ENCODE measurements at places on chromosomes 7 and 10.

DNA sequence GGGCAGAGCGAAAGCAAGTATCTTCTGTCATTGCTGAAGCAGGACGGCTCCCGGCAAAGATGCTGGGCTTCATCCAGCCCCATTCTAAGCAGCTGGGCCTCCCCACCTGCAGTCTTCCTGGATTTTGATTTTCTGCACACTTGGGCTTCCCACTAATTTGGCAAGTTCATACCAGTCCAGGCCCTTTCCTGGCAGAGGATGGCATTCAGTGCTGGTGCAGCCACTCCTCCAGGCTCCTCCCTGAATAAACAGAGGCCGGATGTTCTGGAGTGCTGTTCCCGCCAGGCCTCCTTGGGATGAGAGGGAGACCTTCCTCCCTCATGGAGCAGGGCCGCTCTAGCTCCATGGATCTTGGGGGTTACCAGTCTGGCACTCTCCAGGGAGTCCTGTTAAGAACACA is 3.4 kb downstream of the BAG3 start:
- DNase-seq: no peak

DNA sequence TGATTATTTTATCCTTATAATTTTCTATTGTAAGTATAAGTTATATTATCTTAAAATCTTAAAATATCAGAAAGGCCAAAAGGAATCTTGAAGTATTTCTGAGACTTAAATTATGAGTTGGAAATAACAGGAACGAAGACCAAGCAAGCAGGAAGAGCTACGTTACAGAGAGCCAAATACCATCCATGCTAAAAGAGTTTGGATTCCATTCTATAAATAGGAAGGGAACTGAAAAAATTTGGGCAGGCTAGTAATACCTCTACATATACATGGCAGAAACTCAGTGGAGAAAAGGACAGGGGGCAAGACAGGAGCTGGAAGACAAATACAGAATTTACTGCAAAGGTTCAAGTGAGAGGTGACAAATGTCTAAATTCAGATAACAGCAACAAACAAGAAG is 16.7 kb downstream of the ITGB1 start:
- DNase-seq: no peak

DNA sequence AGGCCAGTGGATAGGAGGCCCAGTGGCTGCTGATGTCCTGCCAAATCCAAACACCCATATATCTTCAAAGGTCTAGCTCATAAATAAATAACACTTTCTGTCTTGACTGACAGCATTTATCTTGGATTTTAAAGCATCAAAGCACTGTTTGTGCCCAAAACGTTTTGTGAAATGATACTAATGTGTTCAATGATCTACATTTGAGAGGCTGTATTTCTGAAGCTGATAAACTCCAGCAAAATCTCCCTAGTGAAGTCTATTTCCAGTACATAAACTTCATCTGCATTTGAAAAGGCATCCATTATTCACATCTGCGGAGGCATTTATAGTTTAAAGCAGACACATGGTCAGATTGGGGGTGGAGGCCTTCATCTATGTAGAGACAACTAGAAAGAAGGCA is 276.3 kb downstream of the HPSE2 start:
- DNase-seq: no peak

DNA sequence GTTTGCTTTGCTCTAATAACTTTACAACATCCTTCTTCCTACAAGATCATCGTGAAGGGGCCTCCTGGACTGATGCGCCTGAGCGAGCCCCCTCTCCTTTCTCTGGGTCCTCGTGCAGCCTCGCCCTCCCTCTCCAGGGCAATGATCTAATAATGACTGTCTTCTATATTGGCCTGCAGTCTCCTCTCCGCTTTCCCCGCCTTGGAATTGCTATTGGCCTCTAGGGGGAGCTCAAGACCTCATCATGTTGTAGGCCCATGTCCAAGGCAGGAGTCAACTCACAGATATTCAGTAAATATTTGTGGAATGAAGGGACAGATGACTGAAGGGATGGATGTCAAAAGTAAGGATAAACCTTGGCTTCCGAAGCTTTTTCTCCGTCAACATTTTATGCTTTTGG is 1180.3 kb downstream of the TYW1 start:
- DNase-seq: no peak

- DNase-seq: no peak
These were observed 24.8 kb downstream of the WDR86 start for GRCh38 chr7:151384776-151385625.

DNA sequence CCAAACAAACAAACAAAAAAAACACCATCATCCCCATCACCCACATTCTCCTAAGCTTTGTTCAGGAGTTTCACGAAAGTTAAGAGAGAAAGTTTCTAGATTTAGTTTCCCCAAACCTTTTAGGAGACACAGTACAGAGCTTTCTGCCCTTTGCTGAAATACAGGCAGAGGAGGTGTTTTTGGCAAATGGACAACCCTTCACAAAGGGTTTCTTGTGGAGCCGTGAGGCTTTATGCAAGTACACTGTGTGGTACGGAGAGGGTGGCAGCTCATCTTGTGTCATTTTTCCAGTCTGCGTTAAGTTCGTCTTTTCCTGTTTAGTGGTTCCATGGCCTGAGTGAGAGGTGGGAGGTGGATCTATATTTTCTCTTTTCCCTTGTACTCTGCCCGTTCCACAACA is 215.5 kb upstream of the PRKCQ start:
- DNase-seq: no peak

DNA sequence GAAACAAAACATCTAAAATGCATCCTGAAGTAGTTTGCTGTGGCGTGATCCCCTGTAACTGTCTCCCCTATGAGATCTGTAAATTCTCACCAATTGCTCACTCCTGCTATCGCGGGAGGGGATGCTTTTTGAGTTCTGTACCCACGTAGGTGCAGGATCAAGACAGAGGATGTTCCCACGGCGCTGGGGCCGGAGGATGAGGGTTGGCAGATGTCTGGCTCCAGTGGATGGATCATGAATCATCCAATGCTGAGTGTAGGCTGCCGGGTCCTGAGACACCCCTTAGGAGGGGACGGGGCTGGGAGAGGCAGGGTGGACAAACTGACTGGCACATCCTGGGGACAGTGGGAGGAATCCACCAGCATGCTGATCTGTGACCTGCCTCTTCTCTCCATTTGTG is 224.4 kb downstream of the USP6NL start:
- no peak for DNase-seq

DNA sequence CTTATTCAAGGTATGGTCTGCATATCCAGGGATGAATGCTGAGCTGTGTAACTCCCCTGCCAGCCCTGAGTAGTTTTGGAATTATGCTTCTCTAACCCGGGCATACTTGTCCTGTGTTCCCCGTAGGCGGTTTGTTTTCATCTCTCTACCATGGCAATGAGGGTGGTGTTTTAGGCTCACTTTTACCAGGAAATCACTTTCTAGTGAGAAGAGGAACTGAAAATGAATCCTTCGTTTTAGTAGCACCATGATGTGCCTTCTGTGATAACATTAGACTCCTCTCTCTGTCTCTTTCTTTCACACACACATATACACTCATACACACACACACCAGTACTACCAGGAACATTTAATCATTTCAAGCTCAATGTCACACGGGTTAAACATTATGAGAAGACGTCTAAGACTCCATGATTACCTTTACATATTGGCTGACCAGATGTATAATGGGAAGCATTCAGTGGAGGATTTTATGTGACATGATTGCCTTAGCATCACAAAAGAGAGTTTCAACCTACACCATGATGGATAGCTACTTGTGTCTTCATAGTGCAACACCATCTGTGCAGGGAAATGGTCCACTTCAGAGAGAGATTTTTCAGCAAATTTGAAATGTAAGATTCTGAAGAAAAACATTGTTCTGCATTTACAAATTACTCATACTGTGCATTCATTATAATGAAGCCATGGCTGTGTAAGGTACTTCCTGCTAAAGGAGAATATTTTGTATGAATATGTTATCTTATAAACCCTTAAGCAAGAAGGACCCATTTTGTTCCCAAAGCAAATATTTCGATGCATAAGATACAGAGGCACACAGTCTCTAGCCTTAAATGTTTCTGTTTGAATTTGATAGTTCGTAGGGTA is 31.0 kb upstream of the PFKP start:
- no peak for DNase-seq

DNA sequence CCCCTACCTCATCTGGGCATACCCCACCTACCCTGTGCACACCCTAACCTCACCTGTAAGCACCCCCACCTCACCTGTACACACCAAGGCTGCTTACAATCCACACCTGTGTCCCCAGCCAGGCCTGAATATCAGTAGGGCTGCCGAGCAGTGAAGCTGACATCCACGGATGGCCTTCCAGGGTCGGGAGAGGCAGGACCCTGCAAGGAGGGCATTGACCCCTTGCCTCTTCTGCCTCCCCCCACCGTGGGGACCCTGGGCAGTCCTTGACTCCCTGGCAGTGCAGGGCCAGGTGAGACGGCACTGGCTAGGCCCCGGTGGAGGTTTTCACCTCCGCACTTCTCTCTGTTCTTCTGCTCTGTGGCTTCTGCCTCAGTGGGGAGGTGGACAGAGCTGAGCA is 37.6 kb upstream of the ELFN1 start:
- no peak for DNase-seq

DNA sequence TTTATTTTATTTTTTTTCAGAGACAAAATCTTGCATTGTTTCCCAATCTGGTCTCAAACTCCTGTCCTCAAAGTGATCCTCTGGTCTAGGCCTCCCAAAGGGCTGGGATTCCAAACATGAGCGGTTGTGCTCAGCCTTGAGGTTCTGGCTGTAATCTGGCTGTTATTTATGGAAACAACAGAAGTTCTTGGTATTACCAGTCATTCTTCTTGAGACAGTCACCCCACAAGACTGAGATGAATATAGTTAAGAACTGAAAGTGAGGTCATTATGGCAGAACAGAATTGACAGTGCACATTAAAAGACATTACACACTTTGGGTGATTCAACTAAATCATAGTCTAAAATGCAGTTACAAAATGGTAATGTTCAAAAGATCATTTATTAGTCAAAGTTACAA is 719.5 kb downstream of the ZWINT start:
- no peak for DNase-seq

GRCh38 chr7:144937199-144937598 is 101.3 kb upstream of the TPK1 start:
- no peak for DNase-seq

- DNase-seq: no peak
These were observed 63.3 kb downstream of the NOC3L start for GRCh38 chr10:94299417-94299816.

DNA sequence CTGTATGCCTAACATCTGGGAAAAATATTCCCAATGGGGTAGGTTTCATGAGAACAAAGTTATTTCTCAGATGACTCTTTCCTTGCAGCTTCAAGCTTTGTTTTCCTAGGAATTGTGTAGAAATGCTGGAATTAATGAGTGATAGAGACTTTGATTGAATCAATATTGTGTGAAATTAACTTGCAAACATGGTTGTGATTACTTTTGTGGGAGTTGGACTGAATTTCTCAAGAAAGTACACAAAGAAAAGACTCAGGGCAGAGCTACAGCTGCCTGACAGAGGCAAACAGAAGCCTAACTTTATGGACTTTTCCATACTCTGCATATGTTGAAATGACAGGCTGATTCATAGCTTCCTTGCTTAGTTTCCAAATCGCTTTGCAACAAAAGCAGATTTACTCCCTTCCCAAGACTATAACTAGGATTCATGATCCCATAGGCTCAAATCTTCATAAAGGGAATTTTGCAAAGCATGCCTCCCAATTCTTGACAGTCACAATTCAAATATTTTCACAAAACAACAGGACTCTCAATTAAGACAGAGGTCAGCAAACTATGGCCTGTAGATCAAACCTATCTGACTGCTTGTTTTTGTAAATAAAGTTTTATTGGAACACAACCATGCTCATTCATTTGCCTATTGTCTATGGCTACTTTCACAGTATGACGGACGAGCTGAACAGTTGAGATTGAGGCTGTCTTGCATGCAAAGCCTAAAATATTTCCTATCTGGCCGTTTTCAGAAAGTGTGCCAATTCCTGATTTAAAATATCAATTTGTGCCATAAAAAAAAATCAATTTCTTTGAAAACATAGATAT is 27.6 kb downstream of the NRP1 start:
- DNase-seq: no peak

DNA sequence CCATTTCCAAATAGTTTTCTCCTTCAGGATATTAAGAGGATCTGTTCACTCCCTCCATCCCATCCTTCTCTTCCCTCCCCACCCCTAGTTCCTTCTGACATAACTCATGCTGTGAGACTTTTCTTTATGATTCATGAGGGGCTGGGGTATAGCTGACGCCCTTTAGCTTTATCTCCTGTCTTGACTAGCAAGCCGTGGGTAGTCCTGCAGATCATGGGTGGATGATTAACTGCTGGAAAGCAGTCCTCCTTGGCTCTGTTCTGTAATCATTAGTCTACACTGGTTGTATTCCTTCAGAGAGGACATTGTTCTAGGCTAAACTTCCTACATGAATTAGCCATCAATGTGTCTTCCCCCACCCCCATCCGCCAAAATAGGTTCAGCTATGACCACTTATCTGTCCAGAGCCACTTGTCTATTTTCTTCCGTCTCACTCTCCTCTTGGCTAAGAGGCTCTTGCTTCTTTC is 135.4 kb downstream of the LRRC4 start:
- DNase-seq: no peak
